ENCODE measurements at places on chromosomes 7 and 10.
A peak's percentile ranks its signal among the peaks of the same experiment; 100 is the strongest.

DNA sequence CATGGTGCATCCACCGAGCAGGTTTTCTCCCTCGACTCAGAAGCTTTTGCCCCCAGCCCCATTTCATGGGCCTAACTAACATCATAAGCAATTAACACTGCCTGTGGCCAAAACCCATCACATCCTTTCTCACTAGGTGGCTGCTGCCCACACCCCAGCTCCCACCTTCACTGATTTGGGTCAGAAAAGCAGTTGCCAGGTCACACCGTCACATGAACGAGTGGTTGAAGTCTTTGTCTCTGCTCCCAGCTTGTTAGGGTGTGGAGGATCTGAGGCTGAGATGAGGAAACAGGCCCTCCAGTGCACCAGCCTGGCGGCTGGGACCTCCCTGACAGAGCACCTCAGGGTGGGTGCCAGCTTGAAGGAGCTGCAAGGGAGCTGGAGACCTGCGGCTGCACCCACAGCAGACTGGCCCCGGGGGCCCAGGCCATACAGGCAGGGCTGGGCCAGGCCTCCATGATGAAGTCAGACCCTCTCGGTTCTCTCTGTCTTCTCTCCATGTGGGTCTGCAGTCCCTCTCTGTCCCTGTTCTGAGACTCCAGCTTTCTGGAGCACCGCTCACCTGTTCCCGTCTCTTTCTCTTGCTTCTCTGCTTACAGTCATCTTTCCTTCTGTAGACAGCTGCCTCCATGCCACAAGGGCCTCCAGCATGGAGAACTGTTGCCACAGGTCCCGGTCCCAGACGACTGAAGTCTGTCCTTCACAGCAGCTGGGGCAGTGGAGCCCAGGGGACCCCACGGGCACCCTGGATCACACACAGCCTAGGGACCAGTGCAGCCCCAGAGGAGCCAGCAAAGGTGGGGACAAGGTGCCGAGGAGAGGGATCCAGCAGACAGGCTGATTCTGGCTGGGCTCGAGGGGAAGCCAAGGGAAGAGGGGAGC lies 13.8 kb upstream of the INPP5A start:
- DNase-seq: no peak

GRCh38 chr10:9010931-9011670 lies 956.6 kb downstream of the GATA3 start:
- DNase-seq: no peak

DNA sequence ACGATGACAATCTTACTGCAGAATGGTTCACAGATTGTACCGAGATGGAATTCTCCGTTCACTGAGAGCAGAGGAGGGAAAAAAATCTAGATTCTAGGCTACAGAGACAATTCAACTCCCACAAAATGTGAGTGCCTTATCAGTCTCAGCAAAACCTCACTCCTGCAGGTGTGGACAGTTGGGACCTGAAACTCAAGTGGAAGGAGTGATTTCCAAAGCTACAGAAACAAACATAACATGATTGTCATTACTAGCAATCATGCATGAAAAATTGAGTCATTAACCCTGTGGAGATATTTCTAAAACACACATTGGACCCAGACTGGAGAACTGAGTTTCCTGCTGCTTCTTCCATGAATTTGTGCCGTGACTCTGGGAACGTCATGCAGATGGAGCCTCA lies 70.3 kb downstream of the CALML3 start:
- DNase-seq: no peak

GRCh38 chr7:35256256-35257175 lies 2.6 kb upstream of the TBX20 start:
- no peak for DNase-seq

GRCh38 chr7:28986028-28986764 lies 28.1 kb upstream of the TRIL start:
- no peak for DNase-seq

GRCh38 chr10:124222318-124222987 lies 129.1 kb upstream of the CHST15 start:
- DNase-seq: no peak

- no peak for DNase-seq
Measured at GRCh38 chr10:122140461-122140902, 130.6 kb upstream of the BTBD16 start.

DNA sequence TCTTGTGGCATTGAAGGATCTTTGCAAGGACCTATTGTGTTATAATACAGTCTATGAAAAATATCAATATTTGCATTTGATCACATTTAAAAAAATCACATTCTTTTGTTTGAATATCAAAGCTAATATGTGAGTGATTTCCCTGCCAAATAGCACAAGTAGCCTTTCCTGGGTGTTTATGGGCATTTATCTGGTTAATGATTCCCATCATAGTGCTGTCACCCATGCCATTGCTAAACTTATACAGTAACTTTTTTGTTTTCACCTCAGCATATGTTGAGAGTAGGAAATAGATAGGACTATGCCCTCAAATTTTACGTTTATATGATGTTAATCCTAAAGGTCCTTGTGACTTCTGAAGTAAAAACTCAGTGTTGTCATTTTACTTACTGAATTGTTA lies 136.9 kb downstream of the CFTR start:
- DNase-seq: no peak

DNA sequence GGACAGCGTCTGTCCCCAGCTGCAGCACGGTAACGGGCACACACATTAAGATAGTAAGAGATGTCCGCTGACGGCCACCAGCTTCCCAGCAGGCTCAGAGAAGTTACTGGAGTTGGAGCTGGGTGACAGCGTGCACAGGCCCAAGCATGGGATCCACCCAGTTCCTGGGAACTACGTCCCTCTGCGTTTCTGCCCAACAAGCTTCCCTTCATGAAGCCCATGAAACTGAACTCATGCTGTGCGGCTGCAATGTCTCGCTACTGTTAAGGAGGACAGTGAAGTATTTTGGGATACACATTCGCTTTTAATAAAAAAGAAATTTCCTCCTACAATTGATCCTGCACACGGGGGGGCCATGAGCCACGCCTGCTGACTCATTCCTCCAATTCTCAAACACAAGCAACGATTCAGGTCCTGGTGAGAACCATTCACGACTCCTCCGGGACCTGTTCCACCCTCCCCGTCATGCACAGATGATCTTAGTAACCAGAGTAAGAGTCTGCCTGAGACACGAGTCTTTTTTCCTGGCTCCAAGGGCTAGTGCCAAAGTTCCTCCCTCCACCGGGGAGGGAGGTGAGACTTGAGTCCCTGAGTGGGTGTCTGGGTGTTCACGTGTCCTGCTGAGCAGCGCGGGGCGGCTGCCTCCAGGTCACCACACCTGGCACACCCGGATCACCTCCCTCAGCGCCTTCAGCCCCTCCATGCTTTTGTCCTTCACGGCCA lies 2.6 kb downstream of the PSMG3 start:
- no peak for DNase-seq

- no peak for DNase-seq
Measured at GRCh38 chr7:121376979-121377378, 19.1 kb downstream of the FAM3C start.

GRCh38 chr7:105978035-105978434 lies 15.0 kb downstream of the CDHR3 start:
- no peak for DNase-seq

GRCh38 chr10:78774999-78775711 lies 293.6 kb upstream of the ZMIZ1 start:
- DNase-seq: no peak

- no peak for DNase-seq
Measured at GRCh38 chr7:16847381-16847860, 34.4 kb downstream of the AGR3 start.

GRCh38 chr10:4384245-4384644 lies 441.8 kb upstream of the AKR1E2 start:
- DNase-seq: no peak

DNA sequence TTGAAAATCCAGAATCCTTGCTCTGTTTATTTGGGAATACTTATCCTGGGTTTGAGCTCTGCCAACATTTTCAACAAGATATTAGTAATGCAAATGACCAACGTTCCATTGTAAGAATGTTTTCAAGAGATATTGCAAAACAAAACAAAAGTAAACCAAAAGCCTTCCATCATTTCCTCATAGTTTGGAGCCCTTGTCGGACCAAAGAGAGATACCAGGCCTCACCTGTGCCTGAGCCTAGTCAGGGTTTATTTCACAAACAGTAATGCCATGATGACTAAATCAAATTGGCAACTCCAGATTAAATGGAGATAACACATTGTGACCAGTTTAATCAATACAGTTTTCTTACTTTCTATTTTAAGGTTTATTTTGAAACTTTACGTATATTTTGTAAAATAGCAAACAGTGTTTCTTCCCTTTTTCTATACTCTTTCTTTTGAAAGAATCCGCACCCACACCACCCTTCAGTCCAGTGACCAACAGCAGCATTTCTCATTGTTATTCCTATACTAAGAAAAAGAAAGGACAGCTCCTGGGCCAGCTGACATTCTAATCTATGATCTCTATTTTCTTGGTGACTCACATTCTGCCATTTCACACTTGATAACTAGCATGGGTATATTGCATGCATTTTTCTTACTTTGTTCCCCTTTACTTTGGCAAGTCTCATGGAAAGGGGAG lies 168.5 kb upstream of the MEOX2 start:
- no peak for DNase-seq

GRCh38 chr7:121516821-121517220 lies 120.7 kb upstream of the FAM3C start:
- DNase-seq: no peak

GRCh38 chr10:131802156-131802915 lies 98.5 kb upstream of the PPP2R2D start:
- no peak for DNase-seq

GRCh38 chr10:117272195-117273076 lies 31.5 kb downstream of the SLC18A2 start:
- DNase-seq: no peak

DNA sequence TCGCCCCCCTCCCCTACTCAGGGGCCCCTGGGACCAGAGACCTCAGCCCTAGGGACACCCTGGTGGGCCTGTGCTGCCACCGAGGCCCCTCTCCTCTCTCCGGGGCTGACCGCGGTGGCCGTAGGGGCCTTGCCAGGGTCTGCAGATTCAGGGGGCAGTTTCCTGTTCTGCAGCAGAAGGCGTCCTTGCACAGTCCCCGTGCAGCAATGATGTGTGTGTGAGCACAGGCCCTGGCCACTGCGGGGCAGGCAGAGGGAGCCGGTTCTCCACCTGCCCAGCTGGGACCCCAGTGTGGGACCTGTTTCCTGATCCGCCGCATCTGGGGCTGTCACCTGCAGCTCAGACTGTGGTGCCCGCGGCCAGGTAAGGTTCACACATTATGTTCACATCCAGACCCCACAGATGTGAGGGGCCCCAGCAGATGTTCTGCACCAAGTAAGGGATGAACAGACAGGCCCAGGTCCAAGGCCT lies 60.7 kb upstream of the DNAJB6 start:
- no peak for DNase-seq

GRCh38 chr7:149791-150636 lies 42.4 kb upstream of the FAM20C start:
- no peak for DNase-seq

DNA sequence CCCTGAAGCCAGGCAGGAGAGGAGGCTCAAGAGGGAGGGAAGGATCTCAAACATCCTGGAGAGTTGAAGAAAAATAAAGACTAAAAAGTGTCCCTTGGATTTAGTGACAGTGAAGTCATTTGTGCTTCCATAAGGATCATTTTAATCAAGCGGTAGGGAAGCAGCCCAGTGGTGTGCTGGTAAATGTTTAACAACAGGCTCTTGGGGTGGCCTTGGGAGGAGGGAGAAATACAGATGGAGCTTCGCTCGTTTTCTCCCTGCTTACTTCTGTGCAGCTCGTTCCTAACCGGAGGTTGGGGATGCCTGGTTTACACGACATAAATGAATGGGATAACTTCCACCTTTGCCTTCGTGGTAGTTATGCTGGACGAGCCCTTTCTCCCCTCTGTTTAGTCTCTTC lies 140.0 kb downstream of the CAMK1D start:
- no peak for DNase-seq

- no peak for DNase-seq
Measured at GRCh38 chr10:112536663-112537062, 89.6 kb downstream of the VTI1A start.

DNA sequence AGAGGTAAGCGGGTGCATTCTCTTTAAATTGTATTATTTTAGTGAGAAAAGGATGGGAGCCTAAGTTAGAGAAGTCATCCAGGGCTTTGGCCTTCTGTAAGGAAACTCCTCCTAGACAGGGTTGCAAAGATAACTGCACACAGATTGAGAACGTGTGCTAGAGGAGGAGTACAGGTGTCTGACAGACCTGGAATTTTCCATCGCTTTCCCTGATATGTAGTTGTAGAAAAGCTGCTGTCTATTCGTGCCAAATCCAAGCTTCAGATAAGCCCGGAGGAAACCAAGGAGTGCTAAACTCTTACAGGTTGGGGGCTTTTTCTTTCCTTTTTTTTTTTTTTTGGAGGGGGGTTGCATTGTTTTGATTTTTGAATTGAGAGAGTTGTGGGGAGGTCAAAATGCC lies 23.1 kb downstream of the LRRC4 start:
- no peak for DNase-seq

- no peak for DNase-seq
Measured at GRCh38 chr7:157233677-157234076, 95.0 kb downstream of the UBE3C start.

DNA sequence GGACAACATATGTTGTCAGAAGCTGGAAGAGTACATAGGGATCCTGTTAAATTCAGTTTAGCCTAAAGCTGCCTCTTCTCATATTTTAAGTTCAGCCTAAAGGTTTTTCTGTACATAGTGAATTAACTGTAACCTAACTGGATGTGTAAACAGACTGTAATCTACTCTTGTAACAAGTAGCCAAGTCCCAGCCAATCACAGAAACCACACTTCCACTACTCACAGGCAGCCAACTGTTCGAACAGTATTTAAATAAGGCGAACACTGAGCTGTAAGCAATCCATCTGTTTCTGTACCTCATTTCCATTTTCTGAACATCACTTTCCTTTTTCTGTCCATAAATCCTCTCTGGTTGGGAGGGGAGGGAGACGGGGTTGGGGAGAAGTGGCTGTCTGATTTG lies 15.0 kb upstream of the STN1 start:
- DNase-seq: peak; percentile 64

DNA sequence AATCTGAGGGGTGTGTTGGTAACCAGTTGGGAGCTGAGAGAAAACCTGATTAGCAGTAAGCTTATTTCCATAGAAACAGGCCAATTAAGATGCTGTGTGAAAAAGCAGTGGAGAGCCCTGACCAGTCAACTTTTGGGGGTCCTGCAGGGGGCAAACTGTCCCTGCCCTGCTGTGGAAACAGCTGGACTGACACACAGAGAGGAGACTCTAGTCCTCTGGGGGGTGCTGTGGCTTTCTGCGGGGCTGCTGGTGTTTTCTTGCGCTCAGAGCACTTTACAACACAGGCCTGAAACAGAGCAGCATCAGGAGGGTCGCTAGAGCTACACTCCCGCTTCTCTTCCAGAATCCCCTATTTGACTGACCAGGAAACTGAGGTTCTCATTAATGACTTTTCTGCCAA lies 546.9 kb upstream of the GALNT17 start:
- DNase-seq: no peak

DNA sequence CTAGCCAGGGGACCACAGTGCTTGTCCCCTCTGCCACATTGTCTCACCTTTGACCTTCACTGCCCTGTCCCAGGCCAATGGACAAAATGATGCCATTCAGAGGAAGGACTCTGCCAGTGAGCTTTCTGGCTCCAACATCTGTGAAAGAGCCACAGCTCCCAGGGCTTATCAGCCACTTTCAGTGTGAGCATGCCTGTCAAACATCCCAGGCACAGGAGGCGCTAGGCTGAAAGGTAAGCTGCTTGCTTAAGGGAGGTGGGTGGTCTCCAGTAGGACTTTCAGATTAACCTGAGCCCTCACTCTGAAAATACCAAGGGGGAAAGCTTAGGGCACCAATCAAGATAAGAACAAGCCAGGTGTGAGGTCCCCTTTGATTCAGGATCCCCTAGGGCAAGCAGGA lies 59.8 kb upstream of the GDF10 start:
- DNase-seq: no peak

- no peak for DNase-seq
Measured at GRCh38 chr10:35353395-35353794, 17.1 kb downstream of the CCNY start.

- no peak for DNase-seq
Measured at GRCh38 chr7:157116762-157117161, 22.0 kb upstream of the UBE3C start.
